GM13977 (cell line): ENCODE measurements at places on chromosomes 1 and 21.

DNA sequence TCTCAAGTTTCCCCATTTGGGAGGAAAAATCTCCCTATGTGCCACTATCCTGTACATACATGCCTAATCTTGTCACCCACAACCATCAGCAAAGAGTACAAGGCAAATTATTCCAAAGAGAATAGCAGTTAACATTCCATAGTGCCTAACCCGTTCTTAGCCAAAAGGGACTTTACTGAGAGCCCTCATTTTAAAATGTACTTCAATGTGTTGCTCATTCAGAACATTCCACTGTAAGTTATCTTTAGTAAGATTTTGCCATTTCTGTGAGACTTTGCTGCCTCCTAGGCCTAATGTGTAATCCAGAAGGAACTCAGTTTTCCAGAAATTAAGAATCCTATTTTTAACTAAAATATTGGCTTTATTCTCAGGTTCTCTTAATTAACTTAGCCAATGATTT is 11.3 kb upstream of the MRPL55 start:
- no peak for DNase-seq

DNA sequence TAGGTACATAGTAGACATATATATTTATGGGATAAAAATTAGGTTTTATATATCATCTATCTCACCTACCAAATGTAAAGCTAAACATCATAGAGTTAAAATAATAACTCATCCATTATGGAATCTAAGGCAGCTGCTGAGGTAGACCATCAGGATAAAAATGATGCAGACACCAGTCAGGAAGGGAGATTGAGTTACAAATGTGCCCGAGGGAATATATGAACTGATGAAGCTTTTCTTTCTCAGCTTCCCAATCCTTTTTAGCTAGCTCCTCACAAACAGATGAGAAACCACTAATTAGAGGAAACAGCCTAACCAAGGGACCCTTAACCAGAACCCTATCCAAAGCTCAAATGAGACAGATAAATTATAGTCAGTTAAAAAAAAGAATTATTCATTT is 20.9 kb downstream of the TTLL7 start:
- no peak for DNase-seq

- DNase-seq, result no peak
Measured at GRCh38 chr1:33347650-33347992, 26.7 kb upstream of the A3GALT2 start.

DNA sequence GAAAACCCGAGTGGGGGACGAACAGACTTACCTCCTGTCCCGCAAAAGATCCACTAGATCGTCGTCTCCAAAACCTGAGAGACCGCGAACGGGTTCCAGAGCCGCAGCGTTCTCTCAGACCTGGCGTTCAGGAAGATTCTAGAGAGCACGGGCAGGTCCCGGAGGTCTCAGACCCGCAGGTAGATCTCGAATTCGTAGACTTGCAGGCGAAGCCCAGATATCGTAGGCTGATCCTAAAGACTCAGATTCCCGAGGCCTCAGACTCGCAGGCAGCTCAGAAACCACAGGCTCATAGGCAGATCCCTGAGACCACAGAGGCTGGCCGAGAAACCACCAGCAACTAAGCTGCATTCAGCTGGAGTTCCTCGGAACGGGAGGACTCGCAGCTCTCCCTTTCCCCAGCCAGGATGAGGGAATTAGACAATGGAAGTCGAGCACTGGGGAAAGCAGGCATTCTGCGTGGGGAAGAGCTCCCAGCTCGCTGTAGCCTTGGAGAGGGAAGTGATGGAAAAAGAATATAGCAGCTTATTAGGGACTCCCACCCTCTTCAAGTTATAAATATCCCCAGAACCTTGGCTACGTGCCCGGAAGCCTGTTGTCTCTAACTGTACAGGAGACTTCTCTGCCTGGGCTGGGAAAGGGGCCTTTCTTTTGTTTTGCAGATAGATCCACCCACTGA is at the start of gene ZNF436:
TSS of gene ZNF436 (minus strand) at position 502 of the 679 bp plus-strand sequence. CDS start 1,831 bp downstream, outside the sequence.
- DNase-seq, result peak; percentile 37

GRCh38 chr1:229336345-229336744 is 6.5 kb downstream of the CCSAP start:
- DNase-seq, result no peak

DNA sequence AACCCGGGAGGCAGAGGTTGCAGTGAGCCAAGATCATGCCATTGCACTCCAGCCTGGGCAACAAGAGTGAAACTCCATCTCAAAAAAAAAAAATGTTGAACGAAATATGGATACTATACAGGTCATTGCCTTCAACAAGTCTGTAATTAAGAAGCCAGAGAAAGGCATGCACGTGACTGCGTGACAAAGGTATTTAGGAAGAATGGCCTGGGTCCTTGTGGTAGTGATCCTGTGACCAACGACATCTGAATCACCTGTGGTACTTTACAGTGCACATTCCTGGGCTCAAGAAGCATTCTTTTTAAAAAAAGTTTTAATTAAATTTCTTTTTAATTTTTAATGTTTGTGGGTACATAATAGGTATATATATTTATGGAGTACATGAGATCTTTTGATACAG is 115.0 kb downstream of the GREM2 start:
- no peak for DNase-seq

DNA sequence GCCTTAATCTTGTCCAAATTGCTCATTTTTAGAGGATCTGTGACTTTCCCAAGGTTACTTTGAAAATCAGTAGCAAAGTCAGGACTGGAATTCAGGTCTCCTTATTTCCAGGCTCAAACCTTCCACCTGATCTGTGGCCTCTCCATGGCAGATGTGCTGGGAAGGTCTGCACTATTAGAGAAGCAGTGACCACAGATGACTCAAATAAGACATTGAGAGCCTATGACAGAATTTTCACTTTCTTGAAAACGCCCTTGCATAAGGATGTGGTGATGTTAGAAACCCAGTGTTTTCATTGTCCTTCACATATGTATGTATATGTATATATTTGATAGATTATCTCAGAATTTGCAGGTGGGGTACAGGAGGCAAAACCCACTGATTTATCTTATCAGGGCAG is 45.3 kb downstream of the TTC39A start:
- DNase-seq, result peak; percentile 76

- no peak for DNase-seq
Measured at GRCh38 chr1:43059640-43060574, 101.2 kb upstream of the SLC2A1 start.

DNA sequence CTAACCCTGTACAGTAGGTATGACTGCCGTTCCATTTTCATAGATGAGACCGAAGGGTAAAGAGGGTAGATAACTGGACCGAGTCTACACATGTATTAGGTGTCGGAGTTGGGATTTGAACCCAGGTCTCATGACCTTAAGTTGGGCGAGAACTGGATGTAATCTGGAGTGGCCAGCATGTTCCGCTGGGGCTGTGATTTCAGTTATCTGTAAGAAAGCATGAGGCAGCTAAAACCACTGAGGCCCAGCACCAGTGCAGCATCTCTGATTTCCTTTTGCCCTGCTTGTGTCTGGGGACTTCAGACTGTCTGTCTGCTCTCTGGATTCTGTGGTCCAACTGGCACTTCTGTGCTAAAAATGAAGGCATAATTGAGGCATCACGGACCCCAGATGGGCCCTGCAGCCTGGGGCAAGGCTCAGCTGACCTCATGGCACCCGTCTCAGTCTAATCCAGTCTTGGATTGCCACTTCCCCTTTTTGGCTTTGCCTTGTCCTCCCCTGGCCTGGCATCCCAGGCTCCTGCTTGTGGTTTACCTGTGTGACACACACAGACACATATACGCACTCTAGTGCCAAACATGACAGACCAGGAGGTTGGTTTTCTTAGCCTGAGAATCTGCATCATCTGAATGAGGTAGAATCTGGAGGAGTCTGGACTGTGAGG is 180.2 kb downstream of the KIF26B start:
- DNase-seq, result no peak

GRCh38 chr1:69657971-69658370 is 90.2 kb downstream of the LRRC7 start:
- no peak for DNase-seq

GRCh38 chr1:9910076-9910422 is at the start of gene CTNNBIP1:
CTNNBIP1 (minus strand) TSS chr1:9910269; CDS start chr1:9872064, 38,205 bp downstream.
- no peak for DNase-seq

DNA sequence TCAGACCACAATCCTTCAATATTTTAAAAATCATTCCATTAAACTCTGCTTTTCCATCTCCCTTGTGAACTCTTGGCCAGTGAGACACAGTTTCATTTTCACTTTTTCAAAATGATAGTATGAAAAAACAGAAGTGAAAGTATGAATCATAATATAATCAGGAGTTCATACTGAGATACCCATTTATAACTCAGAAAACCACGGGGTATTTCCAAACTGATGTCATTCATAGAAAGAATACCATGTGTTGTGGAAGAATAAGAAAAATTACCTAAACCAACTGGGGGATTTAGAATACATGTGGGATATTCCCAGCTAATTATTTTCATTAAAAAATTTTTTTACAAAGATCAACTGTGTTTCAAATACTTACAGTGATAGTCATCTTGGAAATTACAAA is 149.9 kb downstream of the MRPL39 start:
- DNase-seq, result peak; percentile 40

GRCh38 chr1:113747376-113747775 is 11.9 kb downstream of the PHTF1 start:
- no peak for DNase-seq

DNA sequence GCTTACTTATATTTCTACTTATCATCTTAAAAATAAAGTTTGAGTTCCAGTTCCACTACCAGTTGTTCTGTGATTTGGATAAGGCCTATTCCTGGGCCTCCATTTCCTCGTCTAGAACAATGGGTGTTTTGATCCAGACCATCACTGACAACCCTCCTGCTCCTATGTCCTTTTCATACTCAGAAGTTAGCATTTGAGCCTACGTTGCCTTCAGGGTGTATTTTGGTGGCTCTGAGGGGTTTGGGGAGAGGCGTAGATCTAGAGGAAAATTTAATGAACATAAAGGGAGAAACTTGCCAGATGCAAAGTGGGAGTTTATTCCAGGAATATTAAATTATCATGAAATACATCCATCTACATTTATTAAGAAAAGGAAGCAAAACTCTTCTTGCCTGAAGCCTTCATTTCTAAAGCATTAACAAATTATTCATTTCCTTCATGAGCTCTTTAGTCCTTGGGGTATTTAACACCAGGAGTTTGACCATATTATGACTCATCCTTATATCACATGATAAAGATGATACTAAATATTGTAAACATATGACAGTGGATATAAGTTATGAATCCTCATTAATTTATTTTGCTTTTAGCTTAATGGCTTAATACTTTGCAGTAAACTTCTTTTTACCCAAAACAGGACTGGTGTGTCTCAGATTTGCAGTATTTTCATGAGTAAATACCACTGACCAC is 47.2 kb upstream of the SYT14 start:
- no peak for DNase-seq

- no peak for DNase-seq
Measured at GRCh38 chr21:37655611-37656300, 260.5 kb downstream of the KCNJ6 start.

GRCh38 chr1:185654199-185654951 is 79.8 kb upstream of the HMCN1 start:
- no peak for DNase-seq

GRCh38 chr21:15825700-15826099 is 95.9 kb downstream of the USP25 start:
- no peak for DNase-seq

- DNase-seq, result no peak
Measured at GRCh38 chr21:41764558-41765419, 2.1 kb downstream of the RIPK4 start.

GRCh38 chr1:59316497-59317128 is 19.7 kb downstream of the FGGY start:
- DNase-seq, result no peak

DNA sequence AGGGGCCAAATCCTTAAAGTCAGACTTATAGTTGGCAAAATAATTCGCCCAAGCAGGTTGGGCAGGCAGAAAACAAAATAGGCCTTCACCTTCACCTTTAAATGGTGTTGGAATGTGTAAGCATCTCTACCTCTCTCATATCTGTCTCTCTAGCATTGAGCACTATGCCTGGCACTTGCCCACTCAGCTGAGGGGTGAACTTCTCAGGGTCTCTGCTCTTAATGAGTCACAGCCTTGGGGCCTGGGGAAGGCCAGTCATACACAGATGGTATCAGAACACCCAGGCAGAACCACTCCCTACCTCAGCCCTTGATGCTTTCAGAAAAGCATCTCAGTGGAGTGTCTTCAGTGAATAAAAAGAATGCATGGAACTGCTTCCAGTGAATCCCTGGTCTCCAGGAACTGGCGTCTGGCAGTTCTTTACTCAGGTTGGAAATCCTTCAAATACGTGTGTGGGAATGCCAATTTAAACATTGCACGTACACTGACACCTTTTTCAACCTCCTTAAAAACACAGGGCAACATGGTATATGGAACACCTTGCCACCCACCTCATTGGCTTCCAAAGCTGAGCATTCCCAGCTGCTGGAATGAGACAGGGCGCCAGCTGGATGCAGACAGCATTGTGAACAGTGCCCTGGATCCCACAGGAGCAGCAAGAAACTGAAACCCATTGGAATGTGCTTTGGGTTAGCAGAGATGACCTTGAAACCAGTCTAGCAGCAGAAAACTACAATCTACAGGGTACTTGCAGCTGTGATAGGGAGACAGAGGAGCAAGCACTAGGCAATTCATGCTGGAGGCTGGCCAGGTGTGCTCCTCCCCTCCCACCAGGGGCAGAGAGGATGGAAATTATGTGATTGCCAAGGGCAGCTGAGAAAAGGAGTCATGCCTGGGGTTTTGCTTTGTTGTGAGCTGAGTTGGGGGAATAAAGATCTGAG is 30.0 kb downstream of the ZNF697 start:
- no peak for DNase-seq

GRCh38 chr1:224698015-224698451 is 81.9 kb downstream of the CNIH3 start:
- no peak for DNase-seq
